T-helper 9 cell (primary cell): ENCODE measurements at places on chromosomes 4 and X.

DNA sequence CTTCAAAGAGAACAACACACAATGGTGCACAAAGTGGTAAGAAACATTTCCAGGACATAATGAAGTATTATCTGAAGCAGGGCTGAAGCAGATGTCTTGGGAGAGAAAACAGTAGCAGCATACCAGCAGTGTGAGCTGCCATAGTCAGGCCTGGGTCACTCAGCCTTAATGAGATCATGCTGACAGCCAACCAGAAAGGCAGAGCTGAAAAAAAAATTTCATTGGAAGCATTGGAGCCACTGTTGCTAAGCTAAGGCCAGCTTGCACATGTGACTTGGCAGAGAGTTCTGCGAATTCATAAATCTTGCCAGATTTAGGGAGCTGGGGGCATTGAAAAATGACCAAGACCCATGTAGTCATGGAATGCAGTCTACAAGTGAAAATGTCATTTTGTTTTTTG, 444.0 kb upstream of the PITX2 start:
- DNase-seq, result no peak

DNA sequence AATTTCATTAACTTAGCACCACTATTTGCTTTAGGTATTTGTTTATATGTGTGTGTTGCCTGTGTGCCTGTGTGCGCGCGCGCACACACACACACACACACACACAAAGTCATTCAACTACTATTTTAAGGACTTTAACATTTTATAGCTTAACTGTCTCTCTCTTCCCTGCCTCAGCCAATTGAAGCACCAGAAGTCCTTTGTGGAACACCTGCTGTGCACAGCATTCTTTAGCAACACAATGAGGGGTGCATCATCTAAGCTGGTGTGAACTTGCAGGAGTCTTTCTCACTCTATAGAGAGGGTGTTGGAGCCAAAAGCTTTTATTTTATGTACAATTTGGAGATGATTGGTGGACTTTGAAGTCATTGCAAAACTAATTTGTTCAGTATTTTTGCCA, 31.3 kb downstream of the SLIT2 start:
- DNase-seq, result no peak

GRCh38 chr4:115865736-115866135, 752.3 kb upstream of the NDST4 start:
- DNase-seq, result no peak

DNA sequence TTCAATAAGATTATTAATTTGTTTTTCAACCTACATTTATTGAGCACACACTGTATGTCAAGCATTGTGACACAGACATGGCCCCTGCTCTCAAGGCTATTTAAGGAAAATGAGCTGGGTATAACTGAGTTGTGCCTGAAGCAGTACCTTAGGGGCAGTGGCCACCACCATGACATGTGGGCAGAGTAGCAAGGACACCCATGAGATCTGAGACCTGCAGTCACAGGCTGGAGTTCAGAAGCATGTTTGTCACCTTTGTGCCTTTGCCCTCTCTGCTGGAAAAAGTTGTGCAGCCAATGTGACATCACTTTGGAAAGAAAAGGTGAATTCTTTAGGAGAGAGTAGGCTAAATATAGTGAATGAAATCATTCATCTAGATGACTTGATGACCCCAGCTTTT, 501.3 kb downstream of the BCOR start:
- no peak for DNase-seq

- DNase-seq, result no peak
These were observed 115.7 kb downstream of the RCHY1 start for GRCh38 chr4:75398501-75398900.

GRCh38 chr4:18077808-18078207, 56.3 kb upstream of the LCORL start:
- no peak for DNase-seq

DNA sequence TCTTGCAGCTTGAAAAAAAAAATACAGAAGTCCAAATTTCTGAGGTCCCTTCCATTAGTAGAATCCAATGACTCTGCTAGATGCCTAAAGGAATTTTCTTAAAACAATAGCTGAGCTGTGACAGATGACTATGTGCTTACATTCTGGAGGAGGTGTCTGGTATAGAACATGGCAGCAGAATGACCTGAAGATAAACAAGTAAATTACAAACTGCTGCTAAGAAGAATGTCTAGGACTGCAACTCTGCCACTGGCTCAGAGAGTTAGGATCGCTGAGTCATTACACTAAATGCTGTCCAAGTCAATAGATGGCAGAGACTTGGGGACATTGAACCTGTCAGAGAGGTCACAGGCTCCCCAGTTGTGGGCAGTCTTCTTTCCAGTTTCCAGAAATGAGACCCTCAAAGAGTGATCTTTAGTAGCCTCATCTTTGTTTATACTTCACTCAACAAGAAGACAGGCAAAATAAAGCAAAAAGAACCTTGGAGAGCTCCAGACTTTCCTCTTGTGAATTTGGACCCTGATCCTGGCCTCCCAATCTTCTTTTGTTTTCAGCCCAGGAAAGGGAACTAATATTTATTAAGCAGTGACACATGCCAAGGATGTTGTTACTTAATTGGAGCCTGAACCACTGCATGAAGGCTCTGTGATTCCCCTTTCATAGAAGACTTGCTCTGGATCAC, 56.4 kb upstream of the SCML1 start:
- DNase-seq, result no peak

GRCh38 chr4:39450618-39451017, 8.1 kb downstream of the RPL9 start:
- no peak for DNase-seq

- DNase-seq, result no peak
These were observed 2.3 kb upstream of the APOOL start for GRCh38 chrX:85001344-85001743.

- DNase-seq, result no peak
These were observed 27.7 kb downstream of the LARP7 start for GRCh38 chr4:112664611-112665010.

DNA sequence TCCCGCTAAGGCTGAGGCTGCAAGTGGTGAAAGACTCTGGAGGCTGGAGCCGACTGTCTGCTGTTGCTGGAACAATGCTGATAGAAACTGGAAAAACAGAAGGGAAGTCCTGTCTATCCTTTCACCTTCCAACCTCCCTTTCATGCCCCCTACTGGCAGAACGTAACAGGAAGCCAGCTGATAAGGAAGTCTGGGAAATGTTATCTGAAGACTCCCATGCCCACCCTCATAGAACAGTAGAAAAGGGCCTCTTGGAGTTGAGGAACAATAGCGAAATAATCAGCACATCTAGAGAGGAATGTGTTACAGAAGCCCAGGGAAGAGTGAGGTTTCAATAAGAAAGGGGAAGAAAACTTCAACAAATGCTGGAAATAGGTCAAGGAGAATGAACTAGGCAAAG, 117.1 kb upstream of the DKK2 start:
- DNase-seq, result no peak
